ENCODE measurements at places on chromosomes 4 and X.

DNA sequence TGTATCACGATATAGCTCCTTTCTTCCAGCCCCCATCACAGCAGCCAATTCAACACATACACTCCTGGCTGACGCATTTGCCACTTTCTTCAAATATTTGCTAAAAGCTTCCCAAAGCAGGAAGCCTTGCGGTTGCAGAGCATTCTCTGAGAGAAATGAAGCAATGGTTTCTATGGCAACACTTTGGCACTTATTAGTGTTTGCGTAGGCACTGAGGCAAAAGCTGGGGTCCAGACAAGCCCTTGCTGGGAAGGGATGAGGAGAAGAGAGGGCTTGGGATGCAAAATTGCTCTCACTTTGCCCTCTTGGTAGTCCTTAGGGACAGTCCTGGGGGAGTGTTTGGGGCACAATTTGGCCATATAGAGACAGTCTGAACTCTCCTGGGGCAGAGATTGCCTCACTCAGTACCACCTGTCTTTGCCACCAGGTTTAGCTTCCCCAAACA, 55.0 kb upstream of the PAK3 start:
- DNase-seq, result no peak

DNA sequence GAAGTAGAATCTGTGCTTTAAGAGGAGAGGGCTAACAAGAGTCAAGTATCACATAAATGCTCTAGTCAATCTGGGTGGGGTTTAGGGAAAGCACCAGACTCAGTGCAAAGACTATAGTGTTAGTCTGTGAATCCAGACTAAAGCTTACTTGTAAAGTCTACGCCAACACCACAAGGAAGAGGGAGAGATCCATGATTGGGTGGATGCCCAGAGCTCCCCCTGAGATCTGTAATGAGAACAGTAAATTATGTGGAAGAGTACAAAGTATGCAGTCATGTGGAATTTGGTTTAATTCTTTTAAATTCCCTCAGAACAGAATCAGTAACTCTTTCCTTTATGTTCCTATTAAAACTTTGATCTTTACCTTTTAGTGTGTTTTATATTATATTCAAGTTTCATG, 354.7 kb upstream of the SPANXN4 start:
- DNase-seq, result no peak

DNA sequence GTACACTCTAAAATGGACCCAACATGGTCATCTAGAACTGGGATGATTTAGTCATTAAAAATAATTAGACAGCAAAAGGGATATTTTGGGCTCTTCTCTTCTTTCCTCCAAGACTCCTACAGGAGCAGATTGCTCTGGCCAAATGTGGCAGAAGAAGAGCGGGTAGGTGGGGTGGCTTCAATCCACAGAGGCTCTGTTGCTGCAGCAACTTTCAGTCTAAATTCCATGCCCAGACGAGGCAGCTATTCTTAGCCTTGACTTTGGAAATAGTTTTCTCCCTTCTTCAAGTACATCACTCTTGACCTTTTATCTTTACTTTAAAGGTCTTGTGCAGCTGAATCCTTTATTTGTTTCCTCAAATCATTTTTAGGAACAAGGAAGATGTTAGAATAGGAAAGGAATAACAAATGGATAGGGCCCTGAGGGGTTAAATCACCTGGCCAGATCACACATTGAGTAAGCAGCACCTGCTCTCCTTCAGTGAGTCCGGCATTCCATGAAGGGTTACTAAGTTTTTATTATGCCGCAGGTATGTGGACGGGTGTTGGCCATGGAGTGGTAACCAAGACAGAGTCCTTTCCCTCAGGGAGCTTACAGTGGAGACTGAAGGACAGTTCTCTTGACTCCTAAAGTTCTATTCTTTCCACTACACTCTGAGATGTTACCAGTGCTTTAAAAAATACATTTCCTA, 19.3 kb upstream of the SORBS2 start:
- DNase-seq, result no peak

DNA sequence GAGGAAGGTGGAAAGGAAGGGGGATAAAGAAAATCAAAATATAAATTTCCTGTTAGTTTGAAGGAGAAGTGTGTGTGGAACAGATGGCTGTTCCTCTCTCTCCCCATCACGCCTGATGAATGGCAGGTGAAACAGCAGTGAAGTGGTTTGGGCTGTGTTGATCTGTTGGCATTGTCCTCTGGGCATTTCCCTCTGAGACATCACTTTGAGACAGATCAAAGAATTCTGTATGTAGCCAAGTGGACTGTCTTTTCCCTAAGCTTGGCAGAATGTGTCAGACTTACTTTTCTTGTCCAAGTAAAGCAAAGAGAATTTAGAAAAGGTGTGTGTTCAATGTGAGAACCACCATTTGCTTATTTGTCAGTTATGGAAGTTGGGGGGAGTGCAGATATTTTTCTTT, 47.5 kb downstream of the SEPTIN11 start:
- no peak for DNase-seq
